ENCODE measurements at places on chromosomes 3 and 15. TPM values are rescaled to one million over a fixed set of nuclear protein-coding genes. Genes with fewer than 3 reads are reported as not detected.

The CLDN16 gene
- total RNA-seq, result 0.26 TPM

The ITGB5 gene
- total RNA-seq, result 45.2 TPM

GRCh38 chr3:197523526-197523925 lies 32.2 kb downstream of the BDH1 start:
- H3K4me1 ChIP-seq, result peaks cover 6% of the 10 kb centered on the region
- DNase-seq, result no peak
- no peaks in the 10 kb centered on the region for H3K27me3 ChIP-seq
- no peaks in the 10 kb centered on the region for H3K36me3 ChIP-seq

DNA sequence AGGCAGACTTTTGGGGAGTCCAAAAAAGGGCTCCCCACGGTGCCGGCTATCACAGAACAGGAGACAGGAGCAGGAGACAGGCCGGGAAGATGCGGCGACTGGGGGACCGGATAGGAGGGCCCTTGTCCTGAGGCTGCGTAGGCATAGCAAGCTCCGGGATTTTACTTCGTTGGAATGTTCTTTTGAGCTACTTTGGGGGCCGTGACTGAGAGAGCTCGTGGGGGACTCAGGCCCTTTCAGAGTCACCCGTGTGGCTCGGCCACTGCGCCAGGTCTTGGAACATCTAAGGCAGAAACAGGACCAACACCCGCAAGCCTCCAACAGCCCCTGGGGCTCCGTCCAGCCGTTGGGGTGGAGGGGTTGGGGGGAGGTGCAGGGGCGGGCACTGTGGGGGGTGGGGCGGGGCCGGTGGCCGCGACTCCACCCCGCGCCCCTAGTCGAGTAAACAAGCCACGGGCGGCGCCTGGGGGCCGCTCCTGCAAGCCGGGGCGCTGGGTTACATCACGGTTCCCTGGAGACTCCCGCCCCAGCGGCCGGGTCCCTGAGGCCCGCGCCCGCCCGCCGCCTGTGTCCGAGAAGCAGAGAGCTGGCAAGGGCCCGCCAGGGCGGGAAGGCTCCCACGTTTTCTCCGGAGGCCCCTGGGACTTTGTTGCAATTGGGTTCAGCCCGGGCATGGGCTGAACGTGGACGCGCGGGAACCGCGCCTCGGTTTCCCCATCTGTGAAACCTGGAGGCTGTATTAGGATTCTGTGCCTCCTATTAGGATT lies 23.3 kb upstream of the C15orf39 start:
- H3K27me3 ChIP-seq, result no peaks in the 10 kb centered on the region
- peak overlapping the region; percentile 72 for H3K27ac ChIP-seq
- DNase-seq, result peak; percentile 83
- no peaks in the 10 kb centered on the region for H3K36me3 ChIP-seq

DNA sequence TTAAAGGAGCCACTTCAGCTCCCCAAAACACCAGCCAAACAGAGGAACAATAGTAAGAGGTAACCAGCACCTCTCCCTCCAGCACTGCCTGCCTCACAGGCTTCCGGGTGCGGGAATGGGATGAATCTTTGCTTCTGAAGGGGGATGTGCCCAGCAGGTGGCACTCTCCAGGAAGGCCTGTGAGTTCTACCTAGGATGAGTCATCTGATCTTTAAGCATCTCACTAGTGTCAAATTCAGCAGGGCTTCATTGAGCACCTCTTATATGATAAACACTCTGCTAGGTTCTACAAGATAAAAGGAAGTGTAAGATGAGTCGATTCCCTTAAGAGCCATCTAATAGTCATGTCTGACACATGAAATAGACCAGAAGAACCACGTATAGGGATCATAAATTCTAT lies 237.4 kb upstream of the UMPS start:
- no peaks in the 10 kb centered on the region for H3K4me1 ChIP-seq
- no peaks in the 10 kb centered on the region for H3K27me3 ChIP-seq
- H3K27ac ChIP-seq, result no peak overlapping the region
- peaks cover 2% of the 10 kb centered on the region for H3K36me3 ChIP-seq

- H3K36me3 ChIP-seq, result no peaks in the 10 kb centered on the region
- H3K4me1 ChIP-seq, result peaks cover 11% of the 10 kb centered on the region
- H3K4me3 ChIP-seq, result no peak overlapping the region
- DNase-seq, result no peak
- no peaks in the 10 kb centered on the region for H3K27me3 ChIP-seq
These were observed 9.3 kb downstream of the GLDN start for GRCh38 chr15:51350723-51351122.

DNA sequence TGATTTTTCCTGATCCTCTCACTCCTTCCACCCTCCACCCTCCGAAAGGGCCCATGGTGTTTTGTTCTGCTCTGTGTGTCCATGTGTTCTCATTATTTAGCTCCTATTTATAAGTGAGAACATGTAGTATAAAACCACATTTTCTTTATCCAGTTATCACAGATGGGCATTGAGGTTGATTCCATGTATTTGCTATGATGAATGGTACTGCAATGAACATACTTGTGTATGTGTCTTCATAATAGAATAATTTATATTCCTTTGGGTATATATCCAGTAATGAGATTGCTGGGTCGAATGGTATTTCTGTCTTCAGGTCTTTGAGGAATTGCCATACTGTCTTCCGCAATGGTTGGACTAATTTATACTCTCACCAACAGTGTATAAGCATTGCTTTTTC lies 126.0 kb downstream of the IMPG2 start:
- H3K4me3 ChIP-seq, result no peak overlapping the region
- no peak for DNase-seq
- H3K27ac ChIP-seq, result no peak overlapping the region
- no peaks in the 10 kb centered on the region for H3K4me1 ChIP-seq
- no peaks in the 10 kb centered on the region for H3K27me3 ChIP-seq

DNA sequence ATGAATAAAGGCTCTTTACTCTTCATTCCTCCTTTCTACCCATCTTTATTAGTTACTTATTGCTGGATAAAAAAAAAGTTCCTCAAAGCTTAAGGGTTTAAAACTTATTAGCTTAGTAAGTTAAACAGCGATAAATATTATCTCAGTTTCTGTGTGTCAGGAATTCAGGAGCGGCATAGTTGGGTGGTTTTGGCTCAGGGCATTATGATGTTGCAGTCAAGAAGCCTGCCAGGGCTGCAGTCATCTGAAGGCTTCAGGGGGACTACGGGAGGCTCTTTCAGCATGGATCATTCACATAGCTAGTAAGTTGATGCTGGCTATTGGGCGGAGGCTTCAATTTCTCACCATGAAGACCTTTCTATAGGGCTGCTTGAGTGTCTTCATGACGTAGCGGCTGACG lies 1.9 kb upstream of the DLG1 start:
- H3K27ac ChIP-seq, result no peak overlapping the region
- H3K4me3 ChIP-seq, result no peak overlapping the region
- H3K36me3 ChIP-seq, result no peaks in the 10 kb centered on the region
- H3K27me3 ChIP-seq, result no peaks in the 10 kb centered on the region
- peaks cover 2% of the 10 kb centered on the region for H3K4me1 ChIP-seq

DNA sequence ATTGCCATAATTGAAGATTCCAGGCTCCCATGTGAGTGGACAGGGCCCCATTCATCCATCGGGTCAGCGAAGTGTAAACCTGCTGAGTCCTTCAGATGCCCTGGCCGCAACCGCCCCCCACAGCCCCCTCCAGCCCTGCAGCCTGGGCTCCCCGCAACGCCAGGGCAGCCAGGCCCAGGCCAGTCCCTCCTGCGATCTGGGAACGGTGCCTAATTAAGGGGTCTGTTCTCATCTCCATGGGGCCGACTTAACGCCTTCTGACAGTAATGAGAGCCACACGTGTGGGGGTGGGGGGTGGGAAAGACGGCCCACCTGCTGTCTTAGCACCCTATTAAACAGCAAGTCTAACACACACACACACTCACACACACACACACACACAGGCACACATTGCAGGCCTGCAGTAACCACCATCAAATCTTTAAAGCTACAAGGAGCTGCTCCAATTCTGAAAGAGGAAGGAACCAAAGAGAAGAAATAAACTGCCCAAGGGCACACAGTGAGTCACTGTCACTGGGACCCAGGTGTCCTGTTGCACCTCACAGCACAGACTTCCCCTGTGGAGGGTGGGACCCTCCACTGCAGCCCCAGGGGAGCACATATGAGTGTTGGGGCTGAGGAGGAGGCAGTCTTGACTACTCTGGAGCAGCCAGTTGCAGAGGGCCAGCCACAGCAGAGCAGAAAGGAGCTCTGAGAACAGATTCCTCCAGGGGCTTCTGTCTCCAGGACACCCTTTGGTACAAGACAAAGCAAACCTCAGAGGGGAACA lies 31.8 kb upstream of the HES1 start:
- no peaks in the 10 kb centered on the region for H3K27me3 ChIP-seq
- H3K27ac ChIP-seq, result no peak overlapping the region
- no peak for DNase-seq
- H3K4me1 ChIP-seq, result no peaks in the 10 kb centered on the region

GRCh38 chr3:60630953-60631352 lies 620.3 kb downstream of the FHIT start:
- no peaks in the 10 kb centered on the region for H3K36me3 ChIP-seq
- H3K4me1 ChIP-seq, result no peaks in the 10 kb centered on the region
- no peak overlapping the region for H3K27ac ChIP-seq
- H3K27me3 ChIP-seq, result no peaks in the 10 kb centered on the region
- no peak overlapping the region for H3K4me3 ChIP-seq
- DNase-seq, result no peak

GRCh38 chr3:69063636-69064035 lies 11.5 kb upstream of the TMF1 start:
- no peak overlapping the region for H3K27ac ChIP-seq
- no peaks in the 10 kb centered on the region for H3K4me1 ChIP-seq
- no peak for DNase-seq
- no peak overlapping the region for H3K4me3 ChIP-seq
- peaks cover 37% of the 10 kb centered on the region for H3K36me3 ChIP-seq

DNA sequence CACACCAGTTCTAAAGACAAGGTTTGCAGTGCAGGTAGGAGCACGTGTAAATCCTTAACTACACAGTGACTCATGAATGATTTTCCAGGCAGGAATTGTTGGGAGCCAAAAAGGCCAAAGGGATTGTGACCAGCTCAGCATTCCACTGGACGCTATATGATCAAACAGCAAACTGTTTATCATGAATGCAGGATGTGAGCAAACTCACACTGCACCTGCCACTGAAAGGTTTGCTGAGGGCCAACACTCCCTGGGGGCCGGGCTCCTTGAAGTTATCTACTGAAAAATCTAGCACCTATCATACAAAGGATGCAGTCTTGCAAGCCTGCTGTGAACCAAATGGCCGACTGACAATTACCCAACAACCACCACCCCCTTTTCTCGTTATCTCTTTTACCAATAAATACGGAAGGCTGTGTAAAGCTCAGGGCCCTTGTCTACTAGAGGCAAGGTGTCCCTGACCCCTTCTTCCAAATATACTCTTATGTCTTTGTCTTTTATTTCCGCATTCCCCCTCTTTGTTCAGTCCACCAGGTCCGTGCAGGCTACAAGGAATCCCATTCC lies 11.5 kb upstream of the DNASE1L3 start:
- H3K4me3 ChIP-seq, result no peak overlapping the region
- no peaks in the 10 kb centered on the region for H3K36me3 ChIP-seq
- no peak overlapping the region for H3K27ac ChIP-seq
- DNase-seq, result no peak
- no peaks in the 10 kb centered on the region for H3K27me3 ChIP-seq

The PTH1R gene
- total RNA-seq, result 25.1 TPM

DNA sequence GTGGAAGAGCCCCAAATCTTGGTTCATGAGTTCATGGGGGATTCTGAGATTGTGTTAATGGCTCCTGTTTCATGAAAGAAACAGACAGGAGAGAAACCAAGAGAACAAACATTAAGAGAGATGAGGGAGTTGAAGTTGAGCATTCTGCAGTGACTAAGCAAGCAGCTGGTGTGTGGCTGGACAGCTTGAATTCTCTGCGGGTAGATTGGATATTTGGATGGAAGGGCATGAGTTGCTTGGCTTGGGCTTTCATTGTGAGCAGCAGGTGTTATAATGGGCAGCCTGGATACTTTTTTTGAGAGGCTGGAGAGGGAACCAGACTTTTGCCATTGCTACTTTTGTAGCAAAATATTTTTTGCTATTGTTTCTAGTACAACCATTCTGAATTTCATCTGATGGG lies 346.8 kb upstream of the SATB1 start:
- H3K27me3 ChIP-seq, result no peaks in the 10 kb centered on the region
- no peak overlapping the region for H3K4me3 ChIP-seq
- H3K4me1 ChIP-seq, result no peaks in the 10 kb centered on the region
- H3K27ac ChIP-seq, result no peak overlapping the region

DNA sequence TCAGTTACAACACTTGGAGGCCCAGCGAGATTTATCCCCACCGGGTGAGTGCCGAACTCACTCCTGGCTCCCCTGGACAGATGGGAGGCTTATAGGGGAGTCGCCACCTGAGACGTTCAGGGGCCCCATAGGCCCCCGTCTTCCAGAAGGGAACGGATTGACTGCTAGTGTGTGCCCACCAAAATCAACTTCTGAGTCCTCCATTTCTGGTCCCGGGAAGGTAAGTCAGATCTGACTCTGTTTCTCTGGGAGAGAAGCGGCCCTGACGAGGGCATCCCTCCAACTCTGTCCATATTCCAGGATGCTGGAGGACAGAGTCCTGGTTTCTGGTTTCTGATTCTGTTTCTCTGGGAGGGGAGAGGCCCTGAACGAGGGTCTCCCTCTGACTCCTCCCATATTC lies 44.3 kb downstream of the ZBTB11 start:
- H3K36me3 ChIP-seq, result no peaks in the 10 kb centered on the region
- H3K4me3 ChIP-seq, result no peak overlapping the region

The CFAP100 gene
- 10.4 TPM for total RNA-seq

Data from lung (tissue), 17 donors.